ENCODE measurements at places on chromosomes 2 and 18.

DNA sequence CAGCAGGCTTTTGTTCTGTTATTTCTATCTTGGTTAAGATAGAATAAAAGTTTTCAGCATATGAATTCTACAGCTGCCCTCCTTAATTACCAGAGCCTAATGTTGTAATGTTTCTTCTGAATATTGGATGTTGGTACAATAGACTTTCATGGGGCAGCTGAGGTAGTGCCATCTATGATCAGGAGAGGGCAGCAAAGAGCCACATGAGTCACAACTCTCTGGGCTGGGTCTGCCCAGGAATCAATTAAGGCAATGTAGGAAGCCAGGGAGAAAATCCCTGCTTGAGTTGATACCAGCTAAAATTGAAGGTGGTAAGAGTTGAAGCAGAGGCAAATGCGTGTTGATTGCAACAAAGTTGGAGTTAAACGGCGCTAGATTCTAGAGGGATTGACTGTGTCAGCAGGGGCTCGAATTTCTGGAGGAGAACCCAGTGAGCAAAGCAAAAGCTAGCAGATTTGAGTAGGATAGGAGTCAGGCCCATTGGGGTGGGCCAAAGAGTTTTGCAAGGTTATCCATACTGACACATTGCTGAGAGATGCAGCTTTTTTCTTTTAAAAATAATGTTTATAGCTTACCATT lies 10.6 kb upstream of the MC5R start:
- DNase-seq = peak; percentile 34

DNA sequence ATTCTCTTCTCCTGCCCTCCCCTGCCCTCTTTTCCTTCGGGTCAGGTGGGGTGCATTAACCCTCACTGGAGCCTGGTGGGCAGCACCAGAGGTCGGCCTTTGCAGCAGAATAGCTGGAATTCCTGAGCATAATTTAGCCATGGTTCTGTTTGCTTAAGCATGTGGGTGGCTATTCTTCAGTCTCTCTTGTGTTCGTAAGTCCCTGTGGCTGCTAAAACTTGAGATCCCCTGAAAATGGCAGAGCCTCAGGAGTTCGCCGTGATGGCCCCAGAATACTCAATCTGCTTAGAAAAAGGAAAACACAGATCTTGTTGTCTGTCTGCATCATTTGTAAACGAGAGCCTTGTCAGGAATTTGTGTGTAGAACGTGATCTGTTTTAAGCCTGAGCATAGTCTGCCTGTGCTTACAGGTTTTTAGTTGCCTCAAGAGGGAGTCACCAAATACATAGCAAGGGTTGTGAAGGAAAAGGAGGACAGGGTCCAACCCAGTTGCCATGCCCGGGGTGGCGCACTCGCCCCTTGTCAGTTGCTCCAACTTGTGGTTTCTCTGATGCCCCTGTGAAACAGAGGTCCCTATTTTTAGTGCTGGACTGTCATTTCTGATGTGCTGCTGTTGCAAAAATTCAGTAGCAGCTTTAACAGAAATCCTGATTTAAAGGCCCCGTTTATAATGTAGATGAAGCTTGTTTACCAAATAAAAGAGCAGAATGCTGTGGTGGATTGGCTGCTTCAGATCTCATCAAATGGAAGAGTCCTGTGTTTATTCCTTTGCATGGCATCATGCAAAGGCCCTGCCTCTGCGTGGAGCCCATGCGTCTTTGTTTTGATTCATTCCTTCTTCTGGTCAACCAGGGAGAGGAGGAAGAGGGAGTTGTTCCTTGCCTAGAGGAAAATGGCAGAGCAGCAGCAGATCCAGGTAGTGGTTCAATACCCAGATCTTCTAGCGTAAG lies 74.8 kb downstream of the WDSUB1 start:
- no peak for DNase-seq

DNA sequence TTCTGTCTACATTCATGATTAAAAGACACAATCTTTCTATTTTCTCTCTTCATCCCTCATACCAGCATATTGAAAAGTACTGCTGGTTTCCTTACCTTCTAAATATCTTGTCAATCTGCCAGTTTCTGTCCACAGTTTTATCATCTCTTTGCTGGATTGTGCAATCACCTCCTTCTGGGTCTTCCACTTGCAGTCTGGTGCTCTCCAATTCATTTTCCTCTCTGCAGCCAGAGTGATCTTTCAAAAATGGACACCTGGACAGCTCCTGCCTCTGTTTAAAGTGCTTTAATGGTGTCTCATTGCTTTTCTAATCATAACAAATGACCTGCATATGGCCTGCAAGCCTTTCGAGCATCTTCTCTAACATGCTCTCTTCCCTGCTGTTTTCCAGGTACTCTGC lies 94.0 kb downstream of the C1QL2 start:
- DNase-seq = no peak

DNA sequence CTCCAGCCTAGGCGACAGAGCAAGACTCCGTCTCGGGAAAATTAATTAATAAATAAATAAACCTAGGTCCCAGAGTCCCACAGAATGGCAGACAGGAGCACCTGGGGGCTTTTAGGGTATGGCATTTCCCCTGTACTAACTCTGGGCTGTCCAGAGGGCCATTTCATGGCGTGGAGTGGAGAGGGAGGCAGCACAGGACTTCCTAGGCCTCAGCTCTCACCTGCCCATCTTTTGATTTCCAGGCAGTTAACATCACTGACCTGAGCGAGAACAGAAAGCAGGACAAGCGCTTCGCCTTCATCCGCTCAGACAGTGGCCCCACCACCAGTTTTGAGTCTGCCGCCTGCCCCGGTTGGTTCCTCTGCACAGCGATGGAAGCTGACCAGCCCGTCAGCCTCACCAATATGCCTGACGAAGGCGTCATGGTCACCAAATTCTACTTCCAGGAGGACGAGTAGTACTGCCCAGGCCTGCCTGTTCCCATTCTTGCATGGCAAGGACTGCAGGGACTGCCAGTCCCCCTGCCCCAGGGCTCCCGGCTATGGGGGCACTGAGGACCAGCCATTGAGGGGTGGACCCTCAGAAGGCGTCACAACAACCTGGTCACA lies 5.1 kb downstream of the IL1RN start:
- DNase-seq = no peak

- DNase-seq = no peak
Observed at GRCh38 chr2:238915196-238915595, 67.3 kb downstream of the TWIST2 start.

DNA sequence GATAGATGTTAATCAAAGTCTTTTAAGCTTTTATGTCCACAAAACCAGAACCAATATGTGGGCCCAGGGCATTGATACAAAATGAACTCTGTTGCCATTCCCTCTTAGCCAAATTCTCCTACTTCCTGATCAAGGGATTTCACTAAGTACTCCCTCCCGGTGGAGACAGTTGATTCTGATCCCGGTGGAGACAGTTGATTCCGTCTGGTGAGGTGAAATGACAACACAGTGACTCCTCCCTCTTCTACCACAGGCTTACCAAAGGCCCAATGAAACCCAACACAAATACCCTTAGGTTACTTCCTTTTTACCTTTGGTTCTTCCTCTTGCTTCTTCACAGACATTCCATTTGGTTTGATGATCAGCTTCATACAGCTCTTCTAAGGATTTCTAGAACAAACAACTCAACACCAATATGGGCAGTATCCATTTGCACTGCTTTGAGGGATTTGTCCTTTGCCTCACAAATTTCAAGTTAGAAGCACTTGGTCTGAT lies 153.8 kb downstream of the IKZF2 start:
- no peak for DNase-seq

DNA sequence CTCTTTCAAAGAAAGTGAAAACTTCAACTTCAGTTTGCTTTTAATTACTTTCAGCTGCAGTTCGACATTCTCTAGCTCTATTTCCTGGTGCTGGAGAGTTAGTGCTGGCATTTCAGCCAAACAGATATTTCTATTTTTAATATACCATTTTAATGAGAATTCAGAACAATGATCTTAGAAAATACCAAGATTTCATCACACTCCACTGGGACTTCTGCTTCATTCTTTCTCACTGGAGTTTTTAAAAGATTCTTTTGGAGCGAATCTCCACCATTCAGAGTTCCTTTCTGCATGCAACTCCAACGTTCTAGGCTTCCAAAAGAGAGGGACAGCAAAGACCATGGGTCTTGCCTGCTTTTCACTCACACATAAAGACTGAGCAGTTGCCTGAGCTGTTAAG lies 94.2 kb downstream of the CABLES1 start:
- no peak for DNase-seq

- DNase-seq = no peak
Observed at GRCh38 chr2:113158884-113159553, 14.8 kb upstream of the PSD4 start.
